Coronary artery (tissue), 2 donors: ENCODE measurements at places on chromosomes 3 and 15.
A peak's percentile ranks its signal among the peaks of the same experiment; 100 is the strongest.

GRCh38 chr3:40780925-40781406 lies 256.2 kb downstream of the ZNF621 start:
- no peak for DNase-seq

GRCh38 chr3:175764722-175765121 lies 905.6 kb downstream of the NAALADL2 start:
- DNase-seq, result no peak

DNA sequence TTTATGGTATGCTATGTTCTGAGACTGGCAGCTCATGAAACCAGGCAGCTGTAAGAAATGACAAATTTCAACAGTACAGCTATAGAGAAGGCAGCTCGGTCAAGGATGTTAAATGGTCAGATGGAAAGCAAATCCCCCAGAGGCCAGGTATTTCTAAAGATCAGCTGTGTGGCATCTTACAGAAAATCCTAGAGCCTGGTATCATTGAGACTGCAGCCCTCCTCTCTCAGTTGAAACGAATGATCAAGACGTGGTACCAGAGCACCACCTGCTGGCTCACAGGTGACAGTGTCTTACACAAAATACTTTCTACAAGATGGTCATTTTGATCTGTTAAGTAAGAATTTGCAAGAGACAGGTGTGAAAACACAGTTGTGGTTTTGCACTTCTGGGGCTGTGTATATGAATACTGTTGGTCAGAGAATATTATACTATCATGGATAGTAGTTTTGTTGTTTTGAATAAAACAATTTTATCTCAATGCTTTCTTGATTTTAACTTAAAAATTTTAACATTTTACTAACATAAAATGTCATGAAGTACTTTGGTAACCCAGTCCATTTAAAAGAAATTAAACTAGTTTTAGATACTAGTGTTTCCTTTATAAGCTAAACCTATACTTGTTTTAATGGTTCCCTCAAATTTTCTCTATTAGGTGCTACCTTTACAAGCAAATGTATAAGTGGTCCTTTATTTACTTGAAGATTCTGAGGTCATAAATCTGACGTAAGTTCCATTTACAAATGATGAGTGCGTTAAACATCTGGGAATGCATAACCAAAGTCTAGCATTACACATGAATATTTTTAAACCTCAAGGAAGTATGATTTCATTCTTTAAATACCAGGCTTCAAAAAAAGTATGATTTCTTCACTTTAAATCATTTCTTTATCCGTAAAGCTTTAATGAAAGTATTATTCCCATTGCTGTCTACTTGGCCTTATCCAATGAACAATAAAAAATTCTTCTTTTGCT lies 121.8 kb downstream of the PDZRN3 start:
- no peak for DNase-seq

- DNase-seq, result no peak
Measured at GRCh38 chr3:49512781-49513355, 41.4 kb upstream of the BSN start.

- DNase-seq, result no peak
Measured at GRCh38 chr3:8085498-8085897, 416.1 kb upstream of the LMCD1 start.

GRCh38 chr15:75620841-75621391 lies 4.6 kb downstream of the SNUPN start:
- DNase-seq, result peak; percentile 90

GRCh38 chr15:101178931-101179330 lies 72.9 kb downstream of the CHSY1 start:
- no peak for DNase-seq
